ENCODE measurements at places on chromosomes 2 and 18.

- DNase-seq = no peak
These were observed 29.9 kb upstream of the ZNG1B start for GRCh38 chr2:113407446-113408099.

DNA sequence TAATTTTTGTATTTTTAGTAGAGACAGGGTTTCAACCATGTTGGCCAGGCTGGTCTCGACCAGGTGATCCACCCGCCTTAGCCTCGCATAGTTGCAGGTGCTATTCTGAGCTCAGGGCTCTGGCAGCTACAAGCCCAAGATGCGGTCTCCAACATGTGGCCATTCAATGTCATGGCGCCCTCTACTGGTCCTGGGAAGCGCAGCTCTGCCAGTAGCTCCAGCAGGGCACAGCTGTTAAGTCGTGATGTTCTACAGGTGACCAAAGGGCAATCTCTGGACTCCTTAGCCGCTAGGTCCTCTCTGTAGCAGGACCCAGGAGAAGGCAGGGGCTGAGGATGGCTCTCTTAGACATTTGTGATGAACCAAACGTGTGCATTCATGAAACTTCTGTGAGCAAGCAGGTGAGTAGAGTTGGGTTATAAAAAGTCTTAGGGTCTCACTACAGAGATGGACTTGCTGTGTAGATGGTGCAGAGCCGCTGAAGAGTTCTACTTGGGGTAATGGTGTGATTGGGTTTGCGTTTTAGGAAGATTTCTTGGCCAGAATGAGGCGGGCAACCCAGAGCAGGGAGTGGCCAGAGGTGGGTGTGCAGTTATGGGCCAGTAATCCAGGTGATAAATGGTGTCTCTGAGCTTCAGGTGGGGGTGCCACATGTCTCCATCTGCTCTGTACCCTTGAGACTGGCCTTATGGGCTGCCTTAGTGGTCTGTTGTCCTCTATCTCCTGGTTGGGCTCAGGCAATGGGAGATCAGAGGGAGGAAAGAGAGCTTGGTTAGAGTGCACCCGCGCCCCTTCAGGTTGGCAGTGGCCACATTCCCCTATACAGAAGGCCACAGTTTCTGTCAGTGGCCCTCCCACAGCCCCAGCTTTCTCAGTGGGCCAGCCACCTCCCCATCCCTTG, 31.0 kb downstream of the IL37 start:
- DNase-seq = peak; percentile 57

DNA sequence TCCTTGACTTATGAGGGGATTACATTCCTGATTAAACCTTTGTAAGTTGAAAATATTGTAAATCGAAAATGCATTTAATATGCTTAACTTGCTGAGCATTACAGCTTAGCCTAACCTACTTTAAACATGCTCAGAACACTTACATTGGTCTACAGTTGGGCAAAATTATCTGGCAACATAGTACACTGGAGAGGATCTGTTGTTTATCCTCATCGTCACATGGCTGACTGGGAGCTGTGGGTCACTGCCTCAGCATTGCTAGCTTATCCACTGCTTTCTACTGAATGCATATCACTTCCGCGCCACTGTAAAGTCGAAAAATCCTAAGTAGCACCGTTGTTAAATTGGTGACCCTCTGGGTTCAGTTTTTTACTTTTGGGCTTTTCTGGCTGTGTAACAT, 13.7 kb downstream of the PMS1 start:
- no peak for DNase-seq

GRCh38 chr2:137255990-137256389, 490.6 kb downstream of the THSD7B start:
- DNase-seq = no peak

DNA sequence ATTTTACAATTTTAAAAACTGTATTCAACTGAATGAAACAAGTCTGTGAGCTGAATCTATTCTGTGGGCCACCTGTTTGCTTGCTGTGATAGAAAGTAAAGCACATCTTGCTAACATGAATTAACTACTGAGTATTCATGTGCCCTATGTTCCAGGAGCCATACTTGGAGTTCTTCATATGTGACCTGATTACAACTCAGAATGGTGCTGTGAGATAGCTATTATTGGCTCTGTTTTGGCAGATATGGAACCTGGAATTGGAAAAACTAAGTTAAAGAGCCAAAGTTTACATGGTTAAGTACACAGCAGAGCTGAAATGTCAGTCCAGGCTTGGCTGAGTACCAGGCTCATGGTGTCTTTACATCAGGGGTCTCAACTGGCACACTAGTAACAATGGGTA, 253.7 kb downstream of the AGPS start:
- no peak for DNase-seq

DNA sequence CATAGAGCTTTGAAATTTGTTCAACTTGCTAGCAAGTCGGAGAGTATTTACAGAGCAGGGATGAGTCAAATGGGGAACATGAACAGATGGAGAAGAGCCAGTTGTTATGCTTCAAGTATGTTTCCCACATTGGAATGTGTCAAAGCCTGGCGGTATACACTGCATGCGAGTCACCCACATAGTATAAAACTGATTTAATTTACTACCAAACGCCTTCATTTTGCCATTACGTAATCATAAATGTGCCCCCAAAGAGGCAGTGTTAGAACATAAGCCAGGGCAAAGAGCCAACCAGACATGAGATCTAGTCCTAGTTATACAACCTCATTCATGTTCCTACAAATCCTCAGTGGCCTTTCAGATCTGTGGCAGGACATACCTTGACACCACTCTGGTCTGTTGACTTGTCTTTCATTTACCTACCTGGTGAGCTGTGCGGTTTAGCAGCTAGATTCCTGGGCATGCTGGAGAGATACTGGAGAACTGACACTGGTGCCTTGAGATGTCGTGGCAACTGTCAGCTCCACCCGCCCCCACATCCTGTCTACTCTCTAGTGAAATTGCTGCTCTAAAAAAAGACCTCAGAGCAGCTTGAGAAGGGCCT, 21.7 kb upstream of the NRP2 start:
- peak; percentile 25 for DNase-seq

DNA sequence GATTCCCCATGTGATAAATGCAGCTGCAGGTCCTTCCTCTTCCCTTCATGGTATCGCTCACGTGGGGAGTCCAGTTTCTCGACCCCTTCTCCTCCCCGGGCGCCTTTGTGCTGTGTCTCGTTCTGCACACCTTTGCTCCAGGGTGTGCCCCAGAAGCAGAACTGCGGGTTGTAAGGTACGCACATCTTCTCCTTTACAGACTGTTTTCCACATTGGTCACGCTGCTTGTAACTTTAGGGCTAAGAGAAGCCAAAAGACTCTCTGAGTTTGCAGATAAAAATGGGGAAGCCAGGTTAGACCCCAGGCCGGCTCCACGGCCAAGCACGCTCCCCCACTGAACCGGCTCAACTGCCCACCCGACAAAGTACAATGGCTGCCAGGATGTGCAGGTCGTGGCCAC, 45.9 kb upstream of the TFCP2L1 start:
- no peak for DNase-seq

- no peak for DNase-seq
These were observed 554.8 kb downstream of the PIK3C3 start for GRCh38 chr18:42509750-42510415.

GRCh38 chr2:63545023-63545422, 43.3 kb downstream of the WDPCP start:
- no peak for DNase-seq

DNA sequence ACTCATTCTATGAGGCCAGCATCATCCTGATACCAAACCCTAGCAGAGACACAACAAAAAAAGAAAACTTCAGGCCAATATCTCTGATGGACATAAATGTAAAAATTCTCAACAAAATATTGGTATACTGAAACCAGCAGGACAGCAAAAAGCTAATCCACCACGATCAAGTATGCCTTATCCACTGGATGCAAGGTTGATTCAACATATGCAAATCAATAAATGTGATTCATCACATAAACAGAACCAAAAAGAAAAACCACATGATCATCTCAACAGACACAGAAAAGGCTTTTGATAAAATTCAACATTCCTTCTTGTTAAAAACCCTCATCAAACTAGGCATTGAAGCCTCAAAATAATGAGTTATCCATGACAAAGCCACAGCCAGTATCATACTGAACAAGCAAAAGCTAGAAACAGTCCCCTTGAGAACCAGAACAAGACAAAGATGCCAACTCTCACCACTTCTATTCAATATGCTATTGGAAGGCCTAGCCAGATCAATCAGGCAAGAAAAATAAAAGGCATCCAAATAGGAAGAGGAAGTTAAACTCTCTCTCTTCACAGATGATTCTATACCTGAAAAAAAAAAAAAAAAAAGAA, 45.3 kb downstream of the RTTN start:
- no peak for DNase-seq

GRCh38 chr2:207603486-207603885, 21.7 kb downstream of the METTL21A start:
- DNase-seq = no peak

DNA sequence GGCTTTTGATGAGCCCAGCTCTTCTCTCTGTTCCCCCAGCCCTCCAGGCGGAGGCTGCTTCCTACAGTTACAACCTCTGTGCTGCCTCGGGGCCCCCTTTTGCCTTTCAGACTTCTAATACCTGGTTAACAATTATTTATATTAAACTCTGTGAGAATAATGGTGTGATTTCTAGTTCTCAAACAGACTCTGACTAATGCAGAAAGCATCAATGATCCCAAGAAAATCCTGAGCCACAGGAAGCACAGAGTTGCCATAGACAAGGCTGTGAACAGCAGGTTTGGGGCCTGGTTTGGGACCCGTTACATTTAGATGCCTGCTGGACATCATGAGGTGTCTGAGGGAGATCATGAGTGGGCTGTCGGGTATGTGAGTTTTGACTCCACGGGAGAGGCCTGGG, 37.4 kb upstream of the MYO3B start:
- DNase-seq = no peak

- no peak for DNase-seq
These were observed 13.1 kb upstream of the CATIP start for GRCh38 chr2:218343591-218343990.

GRCh38 chr2:79850912-79851311, 338.1 kb downstream of the CTNNA2 start:
- peak; percentile 24 for DNase-seq

DNA sequence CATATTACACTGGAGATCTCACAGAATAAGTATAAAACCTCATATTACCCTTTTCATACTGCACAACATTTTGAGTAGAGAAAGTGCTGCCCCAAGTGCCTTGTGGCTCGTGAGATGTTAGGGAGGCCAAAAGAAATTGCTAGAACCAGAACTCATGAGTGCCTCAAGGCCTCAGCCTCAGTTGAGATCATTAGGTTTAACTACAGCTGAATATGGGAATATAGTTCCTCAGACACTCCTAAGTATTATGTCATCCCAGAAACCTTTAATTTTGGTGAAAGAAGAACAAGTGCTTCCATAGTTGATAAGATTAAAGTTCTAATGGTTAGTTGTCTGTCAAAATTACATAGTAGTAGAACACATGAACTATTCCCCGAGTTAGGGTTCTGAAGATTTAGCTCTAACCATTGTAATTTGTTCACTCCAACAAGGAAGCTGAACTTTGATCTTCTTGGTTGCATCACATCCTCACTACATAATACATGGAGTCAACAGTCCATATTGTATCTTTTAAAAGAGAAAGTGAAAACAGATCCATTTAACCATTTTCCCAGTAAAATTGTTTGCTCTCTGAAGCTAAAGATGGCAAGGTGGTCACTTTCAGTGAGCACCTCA, 9.6 kb upstream of the AQP4 start:
- peak; percentile 53 for DNase-seq

GRCh38 chr2:1049691-1050090, 99.0 kb downstream of the SNTG2 start:
- no peak for DNase-seq

DNA sequence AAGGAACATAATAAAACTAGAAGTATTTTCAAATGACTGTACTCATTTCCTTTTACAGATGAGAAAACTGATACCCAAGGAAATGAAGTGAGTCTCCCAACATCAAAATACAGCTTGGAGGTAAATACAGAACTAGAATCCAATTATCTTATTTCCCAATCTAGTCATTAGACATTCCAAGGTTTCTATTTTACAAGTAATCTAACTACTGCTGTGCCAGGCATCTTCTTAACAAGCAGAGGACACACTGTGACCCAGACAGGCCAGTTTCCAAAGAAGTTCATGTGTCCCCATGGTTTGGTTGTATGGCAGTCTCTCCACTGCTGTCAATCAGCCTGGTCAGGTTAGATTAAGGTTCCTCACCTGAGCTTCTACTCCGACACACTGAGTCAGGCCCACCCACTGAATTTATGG, 143.5 kb downstream of the THADA start:
- no peak for DNase-seq

DNA sequence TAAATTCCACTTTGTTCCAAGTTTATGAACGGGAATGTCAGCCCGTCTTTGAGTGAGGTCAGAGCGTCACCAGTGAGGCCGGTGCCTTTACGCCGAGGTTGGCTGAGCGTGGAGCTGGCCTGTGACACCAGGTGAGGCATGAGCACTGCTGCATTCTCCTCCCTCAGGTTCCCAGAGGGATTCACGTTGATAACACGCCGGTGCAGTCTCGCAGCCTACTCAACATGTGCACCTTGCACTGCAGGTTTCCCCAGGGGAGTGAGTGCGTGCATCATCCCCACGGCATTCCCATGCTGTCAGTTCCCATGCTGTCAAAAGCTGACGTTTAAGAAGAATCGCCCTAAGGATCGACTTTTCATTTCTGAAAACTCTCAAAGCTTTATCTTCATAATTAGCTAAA, 213.3 kb downstream of the LDLRAD4 start:
- DNase-seq = no peak

- DNase-seq = no peak
These were observed 95.6 kb downstream of the NDUFA10 start for GRCh38 chr2:239929504-239929903.

DNA sequence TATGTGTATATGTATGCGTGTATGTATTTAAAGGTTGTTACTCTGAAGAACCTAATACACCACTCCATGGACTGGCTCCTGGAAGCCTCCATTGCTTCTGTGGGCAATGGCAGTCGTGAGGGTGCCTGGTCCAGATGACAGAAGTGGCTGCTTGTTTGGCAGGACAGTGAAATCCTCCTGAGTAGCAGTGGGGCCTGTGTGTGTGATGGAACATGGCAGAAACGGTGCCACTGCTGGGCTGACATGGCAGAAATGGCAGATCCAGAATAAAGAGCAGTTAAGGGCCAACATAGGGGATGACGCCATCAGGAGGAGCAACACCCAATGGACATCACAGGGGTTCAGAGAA, 6.1 kb upstream of the CPLX4 start:
- no peak for DNase-seq

GRCh38 chr2:9782197-9782719, 61.0 kb upstream of the TAF1B start:
- peak; percentile 5 for DNase-seq

Measured in NCI-H69 (cell line).